NCI-H446 (cell line): ENCODE measurements at places on chromosomes 13 and 19.

GRCh38 chr13:113274721-113275120 lies 22.3 kb upstream of the LAMP1 start:
- no peak for DNase-seq

- DNase-seq, result peak; percentile 89
These were observed 4.5 kb downstream of the FAM174C start for GRCh38 chr19:1279782-1280341.

DNA sequence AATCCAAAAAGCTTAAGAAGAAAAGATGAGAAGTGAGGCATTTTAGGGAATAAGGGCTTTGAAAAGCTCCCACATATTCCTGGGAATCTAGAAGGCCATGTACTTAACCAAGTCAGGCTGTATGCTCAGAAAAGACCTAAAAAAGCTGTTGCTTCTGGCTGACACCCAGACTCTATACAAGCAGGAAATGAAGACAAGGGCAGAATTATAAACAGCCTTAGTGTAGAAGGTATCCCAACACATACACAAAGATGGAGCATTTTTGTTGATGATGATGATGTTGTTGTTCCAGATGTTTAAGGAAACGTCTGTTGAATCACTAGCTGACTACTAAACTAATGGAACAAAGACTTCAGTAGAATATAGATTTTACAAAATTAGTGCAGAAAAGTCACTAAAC lies 26.1 kb upstream of the N4BP2L1 start:
- DNase-seq, result no peak

DNA sequence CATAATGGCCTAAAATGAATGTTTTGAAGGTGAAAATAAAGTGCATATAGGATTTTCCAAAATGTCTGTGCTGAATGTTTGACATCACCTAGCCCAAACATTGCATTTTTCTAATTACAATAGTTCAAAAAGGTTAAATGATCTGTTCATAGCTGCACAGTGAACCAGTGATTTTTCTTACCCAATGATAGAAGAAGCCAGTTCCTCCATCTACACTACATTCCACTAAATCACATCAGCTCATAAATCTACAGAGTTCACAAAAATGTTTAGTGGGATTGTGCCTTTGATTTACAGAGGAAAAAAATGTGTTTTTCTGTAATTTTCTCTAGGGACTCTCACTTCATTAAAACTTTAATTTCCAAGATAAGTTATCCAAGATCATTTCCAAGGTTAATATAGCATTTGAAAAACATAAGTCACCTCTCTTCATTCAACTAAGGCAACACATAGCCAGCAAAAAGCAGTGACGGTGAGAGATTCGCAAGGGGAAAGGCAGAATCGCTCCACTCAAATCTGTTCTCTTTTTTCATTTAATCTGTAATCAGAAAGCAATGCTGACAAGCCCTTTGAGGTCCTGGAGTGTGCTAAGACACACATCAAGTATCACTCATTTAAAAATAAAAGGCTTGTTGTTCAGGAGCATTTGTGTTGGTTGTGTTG lies 194.0 kb downstream of the FGF14 start:
- DNase-seq, result no peak

DNA sequence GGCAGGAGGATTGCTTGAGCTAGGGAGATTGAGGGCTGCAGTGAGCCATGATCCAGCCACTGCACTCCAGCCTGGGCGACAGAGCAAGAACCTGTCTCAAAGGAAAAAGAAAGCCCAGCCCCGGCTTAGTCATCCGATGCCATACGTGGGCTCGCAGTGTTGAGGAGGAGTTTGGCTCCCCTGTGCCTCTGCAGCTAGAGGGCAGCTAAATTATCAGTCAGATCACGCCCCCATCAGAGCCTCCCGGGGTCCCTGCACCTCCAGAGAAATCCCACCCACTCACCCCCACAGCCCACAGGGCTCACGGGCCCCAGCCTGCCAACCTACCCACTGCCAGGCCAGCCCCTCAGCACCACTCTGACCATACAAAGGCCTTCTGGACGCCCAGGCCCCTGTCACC lies 27.6 kb downstream of the MAU2 start:
- DNase-seq, result no peak

DNA sequence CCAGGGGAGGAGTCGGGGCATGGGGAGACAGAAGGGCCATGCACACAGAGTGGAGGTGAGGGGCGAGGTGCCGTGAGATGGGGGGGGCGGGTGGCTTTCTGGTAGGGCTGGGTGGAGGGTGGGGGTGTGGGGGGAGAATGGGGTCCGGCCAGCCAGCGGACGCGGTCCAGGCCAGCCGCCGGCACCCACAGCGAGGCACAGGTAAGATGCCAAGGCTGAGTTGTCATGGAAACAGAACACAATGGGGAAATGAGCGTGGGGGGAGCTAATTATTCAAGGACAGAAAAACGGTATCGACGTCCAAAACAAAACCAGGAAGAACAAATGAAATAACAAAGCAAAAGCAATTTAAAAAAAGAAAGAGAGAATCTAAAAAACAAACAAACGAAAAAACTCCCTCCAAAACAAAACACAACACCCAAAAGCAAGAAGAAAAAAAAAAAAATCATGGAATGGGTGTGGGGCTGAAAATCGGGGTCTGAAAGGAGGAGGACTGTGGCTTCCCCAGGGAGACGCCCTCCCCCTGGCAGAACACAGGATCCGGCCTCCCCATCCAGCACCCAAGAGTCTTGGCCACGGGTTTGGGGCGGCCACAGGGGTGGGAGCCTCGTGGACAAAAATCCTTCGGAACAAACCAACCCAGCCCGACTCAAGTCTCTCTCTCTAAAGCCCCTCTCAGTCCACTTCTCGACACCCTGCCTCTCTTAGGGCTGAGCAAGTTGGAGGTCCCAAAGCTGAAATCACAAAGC lies 92.5 kb downstream of the PTPRS start:
- DNase-seq, result no peak

DNA sequence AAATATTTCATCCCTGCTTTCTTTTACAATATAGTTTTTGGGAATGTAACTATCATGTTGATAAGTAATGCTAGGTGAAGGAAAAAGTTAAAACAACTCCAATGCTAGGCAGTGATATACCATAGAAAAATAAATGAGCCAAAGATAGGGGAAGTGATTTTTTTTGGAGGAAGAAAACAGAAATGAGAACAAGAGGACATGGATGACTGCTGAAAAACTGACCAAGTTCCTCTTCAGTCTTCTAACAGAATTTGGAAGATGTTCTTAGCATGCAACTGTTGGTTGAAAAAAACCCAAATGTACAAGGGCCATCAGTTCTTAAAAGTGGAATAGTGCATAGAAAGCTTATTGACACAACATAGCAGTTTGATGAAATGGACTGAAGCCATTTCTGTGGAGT lies 262.5 kb upstream of the STARD13 start:
- DNase-seq, result no peak

DNA sequence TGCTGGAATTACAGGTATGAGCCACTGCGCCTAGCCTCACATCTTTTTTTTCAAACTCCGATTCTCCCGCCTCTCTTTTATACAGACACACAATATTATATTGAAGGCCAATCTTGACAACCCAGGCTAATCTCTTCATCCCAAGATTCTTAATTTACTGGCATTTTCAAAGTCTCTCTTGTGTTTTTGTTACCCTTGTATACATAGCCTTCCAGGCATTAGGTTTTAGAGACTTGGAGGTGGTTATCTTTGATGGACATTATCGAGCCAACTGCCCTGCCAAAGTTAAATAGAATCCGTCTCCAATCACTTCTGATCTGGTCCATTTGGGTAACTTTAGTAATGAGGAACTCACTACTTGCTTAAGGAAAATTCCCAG lies 14.4 kb upstream of the CYP2A7 start:
- DNase-seq, result no peak

- no peak for DNase-seq
These were observed 442.9 kb downstream of the FOXO1 start for GRCh38 chr13:40223585-40223984.
